Stimulated activated CD4-positive, alpha-beta T cell treated with anti-CD3 and anti-CD28 coated beads, Interleukin-1b, Interleukin-23, amount 100 ng/mL, for 24 hours (primary cell): ENCODE measurements at places on chromosomes 16 and 17.

DNA sequence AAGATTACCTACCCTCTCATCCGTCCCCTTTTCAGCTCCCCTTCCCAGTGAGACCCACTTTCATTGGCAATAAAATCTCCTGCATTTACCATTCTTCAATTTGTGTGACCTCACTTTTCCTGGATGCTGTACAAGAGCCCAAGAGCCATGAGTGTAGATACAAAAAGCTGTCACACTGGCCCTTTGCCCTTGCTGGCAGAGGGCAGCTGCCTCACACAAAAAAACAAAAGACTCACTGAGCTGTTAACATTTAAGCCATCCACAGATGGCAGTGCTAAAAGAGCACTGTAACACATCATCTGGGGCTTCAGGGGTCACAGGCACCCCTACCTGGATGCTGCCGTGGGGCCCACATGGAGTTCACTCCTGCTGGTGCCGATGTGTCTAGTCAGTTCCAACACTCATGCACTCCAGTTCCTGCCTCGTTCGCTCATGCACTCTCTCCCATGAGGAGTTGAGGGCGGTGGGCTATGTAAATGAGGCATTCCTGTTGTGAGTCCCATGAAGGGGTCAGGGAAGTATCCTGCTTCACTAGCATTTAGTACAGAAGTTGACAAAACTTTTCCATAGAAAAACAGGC is 123.1 kb downstream of the CA10 start:
- DNase-seq: no peak

DNA sequence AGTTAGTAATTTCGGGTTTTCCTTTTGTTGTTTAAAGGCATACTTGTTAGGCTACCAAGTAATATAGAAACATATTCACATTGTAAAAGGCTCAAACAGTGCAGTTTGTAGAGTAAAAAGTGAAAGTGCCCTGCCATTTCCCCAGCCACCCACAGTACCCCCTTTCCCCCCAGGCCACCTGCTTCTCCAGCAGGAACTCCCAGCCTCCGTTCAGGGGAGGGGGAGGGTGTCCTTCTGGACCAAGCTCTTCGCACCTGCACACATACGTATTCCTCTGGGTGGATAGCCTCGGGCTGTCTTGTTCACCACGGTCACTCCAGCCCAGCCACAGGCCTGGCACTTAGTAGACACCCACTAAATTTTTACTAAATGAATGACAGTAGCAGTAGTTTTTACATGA is 144.5 kb downstream of the CLEC16A start:
- no peak for DNase-seq

DNA sequence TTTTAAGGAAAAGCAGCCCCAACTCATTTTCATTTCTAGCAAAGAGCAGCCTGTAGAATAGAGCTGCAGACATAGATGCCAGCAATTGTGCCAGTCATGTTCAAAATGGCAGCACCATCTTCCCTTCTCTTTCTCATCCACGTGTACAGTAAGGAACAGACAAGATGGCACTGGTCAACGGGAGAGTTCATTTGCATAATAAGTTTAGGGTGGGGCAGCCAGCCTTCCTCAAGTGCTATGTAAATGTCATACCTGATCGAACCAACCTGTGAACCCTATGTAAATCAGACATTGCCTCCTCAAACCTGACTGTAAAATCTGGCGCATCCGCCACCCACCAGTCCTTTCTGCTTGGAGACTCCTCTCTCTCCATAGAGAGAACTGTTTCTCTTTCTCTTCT is 150.0 kb upstream of the CDH13 start:
- no peak for DNase-seq

- no peak for DNase-seq
Measured at GRCh38 chr16:81445143-81445961, 744 bp downstream of the CMIP start.

DNA sequence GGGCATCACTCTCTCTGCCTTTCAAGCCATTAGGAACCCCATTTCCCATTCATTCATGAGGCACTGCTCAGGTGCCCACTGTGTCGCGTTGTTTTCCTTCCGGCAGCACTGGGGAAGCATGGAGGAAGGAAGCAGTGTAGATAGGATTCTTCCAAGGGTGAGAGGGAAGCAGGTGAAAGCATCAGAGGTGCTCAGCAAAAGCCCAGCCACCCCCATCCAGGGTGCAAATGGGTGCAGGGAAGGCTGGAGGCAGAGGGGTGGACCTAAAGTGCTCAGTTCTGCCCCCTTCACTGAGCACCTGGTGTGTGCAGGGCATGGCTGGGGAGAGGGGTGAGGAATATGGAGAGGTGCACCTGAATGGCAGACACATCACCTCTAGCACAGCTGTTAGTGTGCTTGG is 3.4 kb upstream of the NXPH3 start:
- no peak for DNase-seq

DNA sequence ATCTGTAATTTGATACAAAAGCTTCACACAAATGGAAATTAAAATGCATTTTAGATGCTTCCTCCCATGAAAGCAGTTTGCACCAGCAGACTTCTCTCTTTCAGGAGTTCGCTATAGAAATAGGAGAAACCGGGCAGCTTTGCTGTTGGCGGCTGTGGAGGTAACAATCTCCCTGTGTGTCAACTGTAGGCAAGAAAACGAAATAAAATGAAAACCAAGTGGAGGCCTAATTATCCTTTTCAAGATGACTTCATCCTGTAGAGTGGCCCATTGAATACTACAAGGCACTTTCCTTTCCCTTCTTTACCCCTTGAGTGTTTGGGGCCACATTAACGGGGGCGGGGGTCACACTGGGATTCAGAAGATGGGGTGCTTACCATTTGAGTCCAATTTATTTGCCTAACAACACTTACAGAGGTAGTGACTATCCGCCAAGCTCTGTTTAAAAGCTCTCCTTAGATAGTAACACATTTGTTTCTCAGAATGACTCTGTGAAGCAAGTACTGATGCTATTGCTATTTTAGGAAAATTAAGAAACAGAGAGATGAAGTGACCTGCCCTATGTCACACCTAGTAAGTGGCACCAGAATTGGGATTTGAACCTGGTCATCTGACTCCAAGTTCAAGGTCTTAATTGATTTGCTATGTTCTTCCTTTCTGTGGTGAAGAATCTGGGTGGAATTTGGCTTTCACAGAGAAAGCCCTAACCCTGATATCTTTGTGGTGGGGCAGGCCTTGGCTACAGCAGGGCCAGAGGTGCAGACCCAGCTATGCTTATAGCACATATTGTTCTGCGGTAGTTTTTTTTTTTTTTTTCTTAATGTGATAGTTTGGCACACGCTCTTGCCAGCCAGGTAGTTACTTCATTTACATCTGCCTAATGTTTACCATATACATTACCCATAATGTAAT is 125.5 kb upstream of the MPHOSPH6 start:
- no peak for DNase-seq

GRCh38 chr17:42365136-42365535 is 23.1 kb downstream of the STAT3 start:
- DNase-seq: peak; percentile 25

DNA sequence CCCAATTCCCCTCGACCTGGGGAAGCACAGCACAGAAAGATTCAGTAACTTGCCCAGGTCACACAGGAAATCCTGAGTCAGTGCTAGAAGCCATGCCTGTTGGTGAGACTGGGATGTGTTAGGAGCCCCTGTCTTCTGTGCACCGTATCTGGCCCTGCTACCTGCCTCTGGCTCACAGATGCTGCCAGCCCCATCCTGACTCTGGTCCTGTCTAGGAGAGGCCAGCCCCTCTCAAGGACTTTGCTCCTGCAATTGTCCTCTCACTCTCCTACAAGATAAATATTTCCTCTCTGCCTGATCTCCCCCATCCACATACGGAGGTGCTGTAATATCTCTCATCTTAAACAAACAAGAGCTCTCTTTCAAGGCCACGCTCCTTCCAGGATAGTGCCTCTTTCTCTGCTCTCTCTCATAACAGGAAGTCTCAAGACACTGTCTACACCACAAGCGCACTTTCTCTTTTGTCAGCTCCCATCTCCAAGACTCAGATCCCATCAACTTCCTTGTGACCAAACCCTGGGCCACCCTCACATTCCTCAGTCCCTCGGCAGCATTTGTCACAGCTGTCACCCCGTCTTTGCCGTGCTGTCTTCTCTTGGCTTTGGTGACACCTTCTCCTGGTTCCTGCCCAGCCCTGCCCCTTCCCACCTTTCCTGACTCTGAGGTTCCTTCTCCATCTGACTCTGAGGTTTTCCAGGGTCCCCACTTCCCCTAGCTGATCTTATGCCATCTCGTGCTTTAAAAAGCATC is 1.9 kb downstream of the SLC13A2 start:
- DNase-seq: no peak

GRCh38 chr17:3558603-3559269 is 1.1 kb upstream of the TRPV3 start:
- DNase-seq: no peak

DNA sequence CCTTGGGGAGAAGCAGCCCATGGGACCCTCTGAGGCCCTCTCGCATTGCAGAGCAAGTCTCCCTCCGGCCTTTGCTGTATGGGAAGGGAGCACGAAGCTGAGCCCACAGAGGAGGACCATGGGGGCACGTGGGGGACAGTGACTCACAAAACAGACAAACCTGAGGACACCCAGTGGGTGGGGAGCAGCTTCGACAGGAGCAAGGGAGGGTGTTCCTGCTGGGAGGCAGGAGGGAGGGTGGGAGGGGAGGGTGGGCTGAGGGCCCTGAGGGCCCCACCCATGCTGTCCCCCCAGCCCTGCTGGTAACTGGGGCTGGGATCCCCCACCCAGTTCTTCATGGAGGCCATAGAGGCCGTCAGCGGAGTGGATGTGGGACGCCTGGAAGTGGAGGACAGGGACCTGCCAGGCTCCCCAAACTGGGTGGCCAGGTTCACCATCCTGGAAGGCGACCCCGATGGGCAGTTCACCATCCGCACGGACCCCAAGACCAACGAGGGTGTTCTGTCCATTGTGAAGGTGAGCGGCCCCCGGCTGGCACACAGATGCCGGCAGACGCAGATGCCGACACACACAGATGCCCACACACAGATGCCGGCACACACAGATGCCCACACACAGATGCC is 12.5 kb downstream of the SLC22A31 start:
- DNase-seq: no peak

DNA sequence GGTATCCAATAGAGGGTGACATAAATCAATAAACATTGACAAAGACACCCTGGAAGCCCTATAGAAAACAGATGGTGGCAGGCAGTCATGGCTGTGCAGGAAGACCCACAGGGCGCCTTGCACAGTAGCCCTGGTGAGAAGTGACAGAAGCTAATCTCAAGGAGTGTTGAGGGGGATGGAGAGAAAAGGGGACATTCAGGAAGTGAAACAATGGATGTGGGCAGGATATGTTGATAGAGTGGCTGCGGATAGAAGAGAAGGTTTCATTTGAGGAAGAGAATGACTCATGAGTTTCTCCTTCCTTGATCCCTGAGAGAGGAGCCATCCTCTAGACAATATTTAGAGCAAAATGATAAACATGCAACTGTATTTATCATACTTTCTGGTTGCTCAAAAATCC is 468.8 kb upstream of the HSBP1 start:
- no peak for DNase-seq

DNA sequence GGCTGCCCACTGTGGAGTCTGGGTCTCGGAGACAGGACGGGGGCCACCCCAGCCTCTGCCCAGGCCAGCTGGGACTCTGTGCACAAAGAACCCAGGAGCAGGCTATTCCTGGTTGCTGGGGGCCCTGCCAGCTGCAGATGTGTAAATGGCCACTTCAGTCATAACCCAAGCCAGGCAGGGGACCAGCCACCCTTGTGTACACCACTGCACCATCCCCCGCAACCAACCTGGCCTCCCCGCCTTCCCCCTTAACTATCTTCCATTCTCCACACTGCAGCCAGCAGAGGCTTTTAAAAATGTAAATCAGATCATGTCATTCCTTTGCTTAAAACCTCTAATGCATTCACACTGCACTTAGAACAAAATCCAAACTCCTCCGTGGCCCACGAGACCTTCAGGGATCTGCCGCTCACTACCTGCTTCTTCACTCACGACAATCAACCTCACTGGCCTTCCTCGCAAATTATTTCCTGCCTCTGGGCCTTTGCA is 28.3 kb downstream of the RTN4RL1 start:
- DNase-seq: no peak

GRCh38 chr17:56891751-56892150 is 22.1 kb downstream of the TRIM25 start:
- peak; percentile 36 for DNase-seq
